ENCODE measurements at places on chromosomes 5 and 9. TPM values are rescaled to one million over a fixed set of nuclear protein-coding genes. Genes with fewer than 3 reads are reported as not detected.

GRCh38 chr5:113864437-113864836, 350.9 kb downstream of the YTHDC2 start:
- no peak for DNase-seq

GRCh38 chr5:139575751-139576150, 14.6 kb downstream of the UBE2D2 start:
- no peak for DNase-seq

GRCh38 chr9:129262261-129262660, 84.2 kb upstream of the IER5L start:
- no peak for DNase-seq

DNA sequence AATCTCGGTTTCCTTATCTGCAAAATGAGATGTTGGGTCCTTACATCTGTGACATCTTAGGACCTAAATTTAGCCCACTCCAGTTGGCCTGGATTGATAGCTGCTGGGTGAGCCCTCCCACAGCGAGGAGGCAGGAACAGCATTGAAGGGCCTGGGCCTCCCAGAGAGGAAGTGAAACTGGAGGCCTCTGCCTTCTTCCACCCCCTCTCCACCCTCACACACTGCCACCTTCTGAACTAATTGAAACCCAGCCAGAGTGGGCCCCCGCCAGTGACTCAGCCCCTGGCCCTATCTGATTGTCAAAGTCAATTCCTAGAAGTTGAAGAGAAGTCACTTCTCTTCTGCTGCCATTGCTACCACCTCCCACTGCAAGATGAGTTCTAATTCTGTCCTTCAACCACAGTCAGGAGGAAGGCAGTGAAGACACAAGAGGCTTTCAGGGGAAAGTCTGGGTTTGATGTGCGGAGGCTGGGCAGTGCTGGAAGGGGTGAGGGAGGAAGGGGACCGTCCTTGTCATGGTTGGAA, 55.2 kb upstream of the NEK6 start:
- DNase-seq, result no peak

DNA sequence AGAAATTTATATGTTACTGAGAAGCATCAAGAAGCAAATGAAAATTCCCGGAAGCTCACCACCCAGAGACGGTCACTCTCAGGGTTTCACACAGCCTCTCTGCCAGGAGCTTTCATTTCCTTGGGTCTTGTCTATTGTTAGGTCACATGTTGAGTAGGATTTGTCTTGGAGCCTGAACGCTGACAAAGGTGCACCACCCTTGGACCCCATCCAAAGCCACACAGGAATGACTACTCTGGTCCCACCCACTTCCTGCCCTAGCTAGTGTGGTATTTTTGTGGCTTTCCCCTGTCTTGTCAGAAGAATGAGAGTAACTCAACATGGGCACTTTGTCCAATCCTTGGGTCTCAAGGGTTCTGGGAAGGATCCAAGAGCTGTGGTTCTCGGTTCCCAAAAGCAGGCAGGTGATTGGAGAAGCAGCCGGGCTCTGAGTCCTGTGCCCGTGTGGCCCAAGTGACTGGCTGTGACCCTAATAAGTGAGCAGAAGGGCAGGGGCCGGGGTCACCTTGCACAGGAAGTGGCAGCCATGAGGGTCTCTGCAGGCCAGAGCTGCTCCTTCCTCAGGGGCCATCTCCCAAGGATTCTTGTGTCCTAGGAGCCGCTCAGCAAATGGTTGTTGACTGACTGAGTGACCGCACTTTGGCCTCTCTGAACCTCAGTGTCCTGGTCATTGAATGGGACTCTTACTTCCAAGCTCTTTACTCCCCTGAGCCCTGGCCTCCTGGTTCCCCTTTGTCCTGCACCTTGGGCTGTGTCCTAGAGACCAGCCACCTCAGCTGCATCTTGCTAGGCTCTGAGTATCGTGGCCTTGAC, 6.9 kb downstream of the FGD3 start:
- no peak for DNase-seq

DNA sequence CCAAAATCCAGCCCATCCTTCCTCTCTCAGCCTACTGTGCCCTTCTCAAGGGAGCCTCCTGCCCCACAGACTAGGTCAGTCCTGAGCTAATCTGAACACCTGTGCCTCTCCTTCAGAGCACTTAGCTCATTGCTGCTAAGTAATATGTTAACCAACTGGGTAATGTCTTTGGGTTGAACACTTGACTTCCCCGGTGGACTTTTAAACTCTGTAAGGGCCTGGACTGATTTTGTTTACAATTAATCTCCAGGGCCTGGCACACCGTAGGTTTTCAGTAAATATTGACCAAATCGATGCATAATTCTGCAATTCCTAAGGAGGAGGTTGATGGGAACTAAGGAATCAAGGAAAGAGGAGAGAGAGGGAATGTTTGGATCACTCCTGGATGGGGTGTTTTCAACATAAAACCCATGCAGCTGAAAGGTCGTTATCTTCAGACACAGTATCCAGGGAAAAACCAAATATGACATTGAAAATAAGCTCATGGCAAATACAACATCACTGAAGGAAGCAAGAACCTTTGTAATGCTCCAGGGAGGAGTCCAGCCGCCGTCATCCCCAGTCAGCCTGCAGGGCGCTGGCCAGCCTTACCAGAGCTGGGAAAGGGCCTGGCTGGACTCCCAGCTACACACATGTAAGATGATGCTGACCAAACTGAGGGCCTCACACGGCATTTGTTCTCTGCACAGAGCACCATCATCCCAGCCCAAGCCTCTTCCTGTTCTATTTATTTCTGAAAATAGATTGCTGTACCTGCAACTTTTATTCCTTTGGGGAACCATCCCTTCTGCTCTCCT, 166.3 kb downstream of the C5orf15 start:
- no peak for DNase-seq

DNA sequence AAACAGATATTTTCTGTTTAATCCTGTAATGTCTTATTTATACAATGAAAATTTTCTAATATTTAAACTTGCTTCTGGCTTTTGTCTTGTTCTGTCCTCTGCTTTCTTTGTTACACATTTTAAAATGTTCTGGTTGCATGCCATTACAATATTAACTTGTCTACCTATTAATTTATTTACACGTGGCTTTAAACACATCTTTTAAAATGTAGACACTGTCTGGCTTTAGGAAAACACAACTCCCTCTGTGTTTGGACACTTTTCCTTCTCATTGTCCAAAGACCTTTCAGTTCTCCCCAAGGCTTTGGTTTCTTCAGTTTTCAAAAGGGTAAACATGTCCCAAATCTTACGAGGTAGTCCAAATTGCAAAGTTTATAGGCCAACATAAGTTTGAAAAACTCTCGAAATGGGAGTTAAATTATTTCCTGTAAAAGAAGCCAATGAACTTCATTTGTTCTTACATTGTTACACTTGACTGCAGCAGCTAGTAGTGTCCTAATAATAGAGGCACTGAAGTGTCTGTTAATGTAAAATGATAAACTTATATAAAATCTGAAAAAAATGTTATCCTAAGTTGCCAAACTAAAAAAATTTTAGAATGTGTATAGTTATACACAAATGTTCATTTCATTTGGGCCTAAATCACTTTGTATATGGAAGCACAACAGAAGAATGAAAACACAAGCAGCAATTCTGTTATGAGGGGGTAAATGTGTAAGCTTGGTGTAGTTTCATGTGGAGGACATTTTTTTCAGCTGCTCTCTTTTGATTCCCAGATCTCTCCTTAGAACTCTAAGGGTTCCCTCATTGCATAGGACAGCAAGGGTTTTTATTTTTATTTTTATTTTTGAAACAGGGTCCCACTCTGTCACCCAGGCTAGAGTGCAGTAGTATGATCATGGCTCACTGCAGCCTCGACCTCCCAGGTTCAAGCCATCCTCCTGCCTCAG, 53.8 kb downstream of the ALDH1A1 start:
- no peak for DNase-seq

- no peak for DNase-seq
These were observed 99.6 kb upstream of the CAST start for GRCh38 chr5:96562614-96563013.

DNA sequence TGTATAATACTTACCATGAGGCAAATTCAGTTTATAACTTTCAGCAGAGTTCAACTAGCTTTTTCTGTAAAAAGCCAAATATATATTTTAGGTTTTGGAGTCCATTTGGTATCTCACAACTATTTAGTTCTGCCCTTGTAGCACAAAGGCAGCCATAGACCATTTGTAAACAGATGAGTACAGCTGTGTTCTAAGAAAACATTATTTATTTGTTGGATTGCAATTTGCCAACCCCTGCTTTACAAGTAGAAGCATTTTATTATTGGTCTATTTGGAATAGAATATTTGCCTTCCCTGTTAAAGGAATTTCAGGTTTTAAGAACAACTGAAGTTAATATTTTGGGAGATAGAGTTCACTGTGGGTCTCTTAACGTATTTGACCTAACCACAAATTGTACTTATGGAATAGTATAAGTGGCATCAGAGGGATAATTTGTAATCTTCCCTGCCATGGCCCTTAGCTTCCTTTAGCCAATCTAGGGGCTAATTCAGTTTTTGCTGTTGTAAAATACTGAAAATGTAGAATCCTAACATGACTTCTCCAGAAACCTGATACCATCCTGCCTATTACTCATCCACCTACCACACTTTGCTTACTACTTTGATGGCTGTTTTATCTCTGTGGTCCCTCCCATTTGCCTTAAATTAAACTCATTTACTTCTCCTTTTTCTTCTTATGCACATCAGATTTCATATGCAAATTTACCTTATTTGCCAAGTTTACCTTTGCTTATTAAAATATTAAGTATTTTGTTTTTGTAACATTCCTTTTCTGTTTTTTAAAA, 109.2 kb downstream of the DMXL1 start:
- DNase-seq, result no peak

DNA sequence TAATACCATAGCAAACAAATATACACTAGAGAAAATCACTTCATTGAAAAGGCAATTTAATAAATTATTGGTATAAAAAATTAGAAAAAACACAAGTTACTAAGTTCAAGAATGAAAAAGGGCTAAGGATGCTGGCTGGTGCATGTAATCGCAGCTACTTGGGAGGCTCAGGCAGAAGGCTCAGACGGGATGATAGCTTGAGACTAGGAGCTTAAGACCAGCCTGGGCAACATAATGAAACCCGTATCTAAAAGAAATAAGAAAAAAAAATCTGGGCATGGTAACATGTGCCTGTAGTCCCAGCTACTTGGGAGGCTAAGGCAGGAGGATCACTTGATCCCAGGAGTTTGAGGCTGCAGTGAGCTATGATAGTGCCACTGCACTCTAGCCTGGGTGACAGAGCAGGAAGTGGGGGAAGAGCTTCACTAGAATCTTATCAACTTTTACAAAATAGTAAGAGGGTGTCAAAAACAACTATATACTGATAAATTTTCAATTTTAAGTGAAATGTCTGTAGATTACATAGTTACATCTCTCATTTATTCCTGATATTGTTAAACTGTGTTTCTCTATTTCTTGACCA, 42.2 kb upstream of the PPP2CA start:
- no peak for DNase-seq

GRCh38 chr9:108836781-108837180, 19.0 kb downstream of the ACTL7B start:
- no peak for DNase-seq

DNA sequence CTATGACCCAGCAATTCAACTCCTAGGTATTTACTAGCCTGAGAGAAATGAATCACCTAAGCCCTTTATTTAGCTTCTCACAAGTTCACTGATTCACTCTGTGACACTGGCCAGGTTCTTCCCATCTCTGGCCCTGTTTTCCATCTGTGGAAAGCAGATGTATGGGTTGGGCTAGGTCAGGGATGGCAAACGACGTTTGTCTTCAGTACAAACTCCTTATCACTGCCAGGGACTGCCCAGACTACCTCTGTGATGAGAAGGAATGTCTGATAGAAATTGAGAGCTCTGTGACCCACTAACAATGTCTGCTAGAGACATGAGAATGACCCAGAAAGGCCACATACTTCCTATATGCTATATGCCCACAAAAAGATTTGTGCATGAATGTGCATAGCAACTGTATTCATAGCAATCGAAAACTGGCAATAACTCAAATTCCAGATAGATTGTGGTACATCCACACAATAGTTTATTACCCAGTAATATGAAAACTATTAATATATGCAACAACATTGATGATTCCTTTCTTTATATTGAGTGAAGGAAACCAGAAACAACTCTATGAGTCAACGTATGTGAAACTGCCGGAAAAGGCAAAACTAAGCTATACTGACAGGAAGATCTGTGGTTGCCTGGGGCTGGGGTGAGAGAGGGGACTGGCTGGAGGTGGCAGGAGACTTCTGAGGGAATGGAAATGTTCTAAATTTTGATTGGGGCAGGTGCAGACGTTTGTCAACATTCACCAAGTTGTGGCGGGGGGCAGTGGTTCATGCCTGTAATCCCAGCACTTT, 32.0 kb upstream of the ADAM19 start:
- DNase-seq, result no peak

- DNase-seq, result no peak
These were observed 483.5 kb downstream of the SPOCK1 start for GRCh38 chr5:137015540-137016116.

DNA sequence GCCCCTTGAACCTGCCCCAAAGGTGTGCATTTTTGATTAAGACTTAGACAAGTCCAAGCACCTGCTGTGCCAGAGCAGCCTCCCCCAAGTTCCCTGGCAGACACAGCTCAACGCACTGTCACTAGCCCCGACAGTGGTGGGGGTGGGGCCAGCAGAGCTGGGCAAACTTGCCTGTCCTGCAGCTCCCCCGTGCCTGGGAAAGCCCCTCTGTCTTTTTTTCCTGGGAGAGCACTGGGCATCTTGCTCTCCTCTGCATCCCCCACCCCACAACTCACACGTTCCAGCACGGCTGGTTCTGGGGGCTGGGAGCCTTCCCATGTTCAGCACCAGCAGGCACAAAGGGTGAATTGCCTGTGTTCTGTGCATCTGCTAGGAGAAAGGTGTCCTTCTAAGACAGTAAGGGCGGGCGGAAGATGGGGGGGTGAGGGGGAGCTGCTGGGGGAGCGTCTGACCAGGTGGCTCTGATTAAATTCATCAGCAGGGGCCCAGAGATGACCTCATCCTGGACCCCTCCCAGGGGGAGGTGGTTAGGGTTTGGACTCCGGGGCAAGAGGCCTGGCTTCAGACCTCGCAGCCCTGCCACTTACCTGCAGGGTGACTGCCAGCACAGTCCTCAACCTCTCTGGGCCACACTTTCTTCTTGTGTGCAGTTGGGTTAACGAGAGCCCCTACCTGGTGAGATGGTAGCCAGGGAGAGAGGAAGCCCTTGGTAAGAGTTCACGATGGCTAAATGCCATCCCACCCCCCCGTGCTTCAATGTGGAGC, 23.5 kb downstream of the HMCN2 start:
- DNase-seq, result no peak

GRCh38 chr5:33321026-33321425, 119.7 kb upstream of the TARS1 start:
- peak; percentile 28 for DNase-seq

- DNase-seq, result no peak
These were observed 180.4 kb upstream of the TRIM32 start for GRCh38 chr9:116506685-116507084.

GRCh38 chr5:83000922-83001321, 76.3 kb downstream of the TMEM167A start:
- no peak for DNase-seq

The TOR1B gene
- 27.5 TPM for polyA plus RNA-seq

The PCDHB2 gene
- polyA plus RNA-seq, result 1.7 TPM

The IL13 gene
- polyA plus RNA-seq, result not detected

The COL5A1 gene
- polyA plus RNA-seq, result 37.4 TPM

The RGS3 gene
- 15.0 TPM for polyA plus RNA-seq

The OTULIN gene
- 7.5 TPM for polyA plus RNA-seq

The BTNL9 gene
- polyA plus RNA-seq, result 10.5 TPM

The ARID3C gene
- polyA plus RNA-seq, result not detected

Measured in ovary (tissue), 10 donors.